ENCODE measurements at places on chromosomes 2 and 18. TPM values are rescaled to one million over a fixed set of nuclear protein-coding genes. Genes with fewer than 3 reads are reported as not detected.

- no peak for DNase-seq
Measured at GRCh38 chr2:236044191-236044590, 124.0 kb downstream of the GBX2 start.

- no peak for DNase-seq
Measured at GRCh38 chr2:212536817-212537725, 1.5 kb downstream of the ERBB4 start.

DNA sequence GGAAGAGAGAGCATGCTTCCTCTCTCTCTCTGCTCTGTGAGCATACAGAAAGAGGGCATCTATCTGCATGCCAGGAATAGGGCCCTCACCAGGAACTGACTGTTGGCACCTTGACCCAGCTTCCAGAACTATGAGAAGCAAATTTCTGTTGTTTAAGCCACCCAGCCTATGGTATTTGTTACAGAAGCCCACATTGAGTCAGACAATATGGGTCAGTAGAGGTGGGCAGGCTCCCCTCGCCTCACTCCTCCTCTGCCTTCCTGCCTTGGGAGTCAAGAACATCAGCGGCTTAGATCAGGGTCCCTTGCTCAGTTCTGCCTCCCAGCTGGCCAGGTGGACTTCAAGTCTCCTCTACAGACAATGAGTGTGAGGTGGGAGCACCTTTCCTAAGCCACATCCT, 92.3 kb downstream of the COPS8 start:
- no peak for DNase-seq

Gene MTA3
- 14.2 TPM for total RNA-seq

Gene CD8B2
- total RNA-seq: not detected

All from lung microvascular endothelial cell (primary cell).